ENCODE measurements at places on chromosomes 5 and 9. TPM values are rescaled to one million over a fixed set of nuclear protein-coding genes. Genes with fewer than 3 reads are reported as not detected.

Gene DND1
- 0.52 TPM for total RNA-seq

- no peaks in the 10 kb centered on the region for H3K4me1 ChIP-seq
- H3K36me3 ChIP-seq: peaks cover 55% of the 10 kb centered on the region
- no peak overlapping the region for H3K4me3 ChIP-seq
- H3K27me3 ChIP-seq: no peaks in the 10 kb centered on the region
Measured at GRCh38 chr9:33350310-33350709, 52.1 kb downstream of the AQP7 start.

- DNase-seq: no peak
- no peaks in the 10 kb centered on the region for H3K27me3 ChIP-seq
- no peaks in the 10 kb centered on the region for H3K4me1 ChIP-seq
- no peak overlapping the region for H3K27ac ChIP-seq
- no peaks in the 10 kb centered on the region for H3K36me3 ChIP-seq
Measured at GRCh38 chr9:13596383-13596970, 317.0 kb upstream of the MPDZ start.

Gene KYAT1
- total RNA-seq: 16.1 TPM

Gene SPINK6
- 1.2 TPM for total RNA-seq

All from thymus (tissue), 14 donors.